ENCODE measurements at places on chromosomes 2 and 18. TPM values are rescaled to one million over a fixed set of nuclear protein-coding genes. Genes with fewer than 3 reads are reported as not detected.

The DHRS9 gene
- 1.6 TPM for total RNA-seq

The CEBPZOS gene
- total RNA-seq = 17.0 TPM

The FOSL2 gene
- total RNA-seq = 66.4 TPM

DNA sequence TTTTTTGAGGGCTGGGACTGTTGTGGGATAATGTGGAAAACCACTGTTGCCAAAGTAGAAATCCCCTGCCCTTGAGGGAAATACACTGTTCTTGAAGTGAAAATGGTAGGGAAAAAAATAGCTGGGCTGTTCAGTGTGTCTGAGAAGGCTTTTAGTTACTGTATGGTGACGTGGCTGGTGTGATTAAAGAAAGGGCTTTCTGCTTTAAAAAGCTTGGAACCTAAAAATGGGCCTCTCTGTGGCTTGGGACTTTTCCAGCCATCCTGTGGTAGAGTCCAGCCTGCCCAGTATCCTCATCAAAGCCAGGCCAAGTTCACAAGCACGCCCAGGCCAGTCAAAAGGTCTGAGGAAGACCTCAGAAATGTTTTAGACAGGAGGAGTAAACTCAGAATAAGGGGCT lies 6.8 kb downstream of the MGAT5 start:
- DNase-seq = peak; percentile 58

DNA sequence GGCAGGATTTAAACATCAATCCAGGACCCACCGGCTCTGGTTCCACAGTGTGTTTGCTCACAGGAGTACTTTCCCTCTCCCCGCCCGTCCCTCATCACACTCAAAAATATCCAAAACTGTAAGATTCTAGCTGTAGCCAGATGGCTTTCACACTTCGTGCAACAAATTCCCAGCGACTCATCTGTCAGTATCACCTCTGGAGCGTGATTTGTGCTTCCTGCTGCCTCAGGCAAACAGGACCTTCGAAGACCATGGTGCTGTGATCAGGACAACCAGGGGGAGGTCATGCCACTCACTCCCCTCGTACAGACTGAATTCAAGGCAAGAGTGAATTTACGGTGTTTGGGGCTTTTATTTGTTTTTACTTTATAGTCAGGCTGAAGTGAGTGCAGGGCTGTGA lies 154.5 kb upstream of the PID1 start:
- no peak for DNase-seq

DNA sequence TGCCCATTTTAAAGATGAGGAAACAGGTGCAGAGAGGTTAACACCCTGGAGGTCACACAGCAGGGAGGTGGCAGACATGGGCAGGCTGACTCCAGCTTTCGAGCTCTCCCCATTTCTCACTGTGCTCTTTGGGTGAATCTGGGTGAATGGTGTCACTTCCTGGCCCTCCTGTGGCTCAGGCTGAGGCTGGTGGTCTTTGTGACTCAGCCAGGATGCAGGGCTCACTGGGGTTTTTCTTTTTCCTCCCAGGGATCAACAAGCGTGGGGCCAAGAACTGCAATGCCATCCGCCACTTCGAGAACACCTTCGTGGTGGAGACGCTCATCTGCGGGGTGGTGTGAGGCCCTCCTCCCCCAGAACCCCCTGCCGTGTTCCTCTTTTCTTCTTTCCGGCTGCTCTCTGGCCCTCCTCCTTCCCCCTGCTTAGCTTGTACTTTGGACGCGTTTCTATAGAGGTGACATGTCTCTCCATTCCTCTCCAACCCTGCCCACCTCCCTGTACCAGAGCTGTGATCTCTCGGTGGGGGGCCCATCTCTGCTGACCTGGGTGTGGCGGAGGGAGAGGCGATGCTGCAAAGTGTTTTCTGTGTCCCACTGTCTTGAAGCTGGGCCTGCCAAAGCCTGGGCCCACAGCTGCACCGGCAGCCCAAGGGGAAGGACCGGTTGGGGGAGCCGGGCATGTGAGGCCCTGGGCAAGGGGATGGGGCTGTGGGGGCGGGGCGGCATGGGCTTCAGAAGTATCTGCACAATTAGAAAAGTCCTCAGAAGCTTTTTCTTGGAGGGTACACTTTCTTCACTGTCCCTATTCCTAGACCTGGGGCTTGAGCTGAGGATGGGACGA lies 13.2 kb downstream of the ITM2C start:
- DNase-seq = no peak

DNA sequence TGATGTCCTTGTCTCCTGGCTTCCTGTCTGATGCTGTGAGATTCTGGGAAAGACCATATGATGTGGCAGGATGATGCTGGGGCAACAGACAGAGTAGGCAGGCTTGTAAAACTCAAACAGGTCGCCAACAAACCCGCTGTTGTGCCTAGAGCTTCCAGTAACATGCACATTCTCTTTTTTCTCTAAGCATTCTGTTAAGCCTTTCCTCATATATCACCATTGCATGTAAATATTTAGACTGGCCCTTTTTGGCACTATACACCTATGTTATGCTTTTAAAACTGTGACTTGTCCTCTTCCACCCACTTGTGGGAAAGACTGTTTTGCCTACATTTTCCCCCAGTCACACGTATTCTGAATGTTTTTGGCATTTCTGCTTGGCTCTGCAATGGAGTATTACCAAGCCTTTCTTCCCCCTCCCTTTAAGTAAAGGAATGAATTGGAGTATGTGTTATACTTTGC lies 250.4 kb upstream of the TANK start:
- DNase-seq = no peak
